ENCODE measurements at places on chromosomes 13 and 19.

GRCh38 chr13:22061806-22062391 is 391.0 kb downstream of the FGF9 start:
- peak; percentile 39 for DNase-seq

DNA sequence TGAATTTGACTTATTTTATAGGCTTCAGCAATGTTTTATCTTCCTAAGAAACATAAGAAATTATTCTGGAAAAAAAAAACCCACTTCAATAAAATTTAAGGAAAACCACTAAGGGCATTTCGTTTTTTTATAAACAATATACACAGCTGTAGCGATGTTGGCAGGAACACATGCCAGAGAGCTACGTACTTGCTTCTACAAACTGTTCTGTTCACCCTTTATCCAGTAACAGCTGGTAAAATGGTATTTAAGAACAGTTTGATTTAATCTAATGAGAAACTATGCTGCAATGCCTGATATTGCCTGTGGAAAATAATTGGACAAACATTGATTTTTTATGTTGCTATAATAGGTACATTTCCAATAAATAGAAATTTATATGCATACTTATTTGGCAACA is 137.2 kb upstream of the DACH1 start:
- no peak for DNase-seq

DNA sequence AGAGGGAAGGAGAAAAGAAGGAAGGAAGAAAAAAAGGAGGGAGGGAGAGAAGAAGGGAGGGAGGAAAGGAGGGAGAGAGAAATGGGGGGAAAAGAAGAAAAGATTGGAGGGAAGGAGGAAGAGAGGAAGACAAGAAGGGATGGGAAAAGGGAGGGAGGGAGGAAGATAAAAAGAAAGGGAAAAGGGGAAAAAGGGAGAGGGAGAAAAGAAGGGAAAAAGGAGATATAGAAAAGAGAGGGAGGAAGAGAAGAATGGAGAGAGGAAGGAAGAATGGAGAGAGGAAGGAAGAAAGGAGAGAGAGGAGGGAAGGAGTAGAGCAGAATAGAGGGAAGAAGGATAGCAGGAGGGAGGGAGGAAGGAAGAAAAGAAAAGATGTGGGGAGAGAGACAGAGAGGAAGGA is 334.6 kb downstream of the TSHZ3 start:
- DNase-seq, result no peak

DNA sequence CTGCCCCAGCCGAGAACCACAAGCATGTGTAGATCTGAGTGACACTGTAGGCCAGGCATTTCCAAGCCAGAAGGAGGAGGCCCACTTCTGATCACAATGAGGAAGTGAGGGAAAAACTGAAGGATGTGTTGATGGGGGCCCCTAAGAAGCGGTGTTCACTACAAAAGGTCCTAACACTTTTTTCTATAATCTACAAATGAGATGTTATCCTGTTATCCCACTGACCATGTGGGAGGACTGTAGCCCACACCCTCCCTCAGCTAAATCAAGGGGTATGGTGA is 99.0 kb upstream of the MCF2L start:
- no peak for DNase-seq

- no peak for DNase-seq
Measured at GRCh38 chr19:18611327-18612050, 1.2 kb upstream of the TMEM59L start.

DNA sequence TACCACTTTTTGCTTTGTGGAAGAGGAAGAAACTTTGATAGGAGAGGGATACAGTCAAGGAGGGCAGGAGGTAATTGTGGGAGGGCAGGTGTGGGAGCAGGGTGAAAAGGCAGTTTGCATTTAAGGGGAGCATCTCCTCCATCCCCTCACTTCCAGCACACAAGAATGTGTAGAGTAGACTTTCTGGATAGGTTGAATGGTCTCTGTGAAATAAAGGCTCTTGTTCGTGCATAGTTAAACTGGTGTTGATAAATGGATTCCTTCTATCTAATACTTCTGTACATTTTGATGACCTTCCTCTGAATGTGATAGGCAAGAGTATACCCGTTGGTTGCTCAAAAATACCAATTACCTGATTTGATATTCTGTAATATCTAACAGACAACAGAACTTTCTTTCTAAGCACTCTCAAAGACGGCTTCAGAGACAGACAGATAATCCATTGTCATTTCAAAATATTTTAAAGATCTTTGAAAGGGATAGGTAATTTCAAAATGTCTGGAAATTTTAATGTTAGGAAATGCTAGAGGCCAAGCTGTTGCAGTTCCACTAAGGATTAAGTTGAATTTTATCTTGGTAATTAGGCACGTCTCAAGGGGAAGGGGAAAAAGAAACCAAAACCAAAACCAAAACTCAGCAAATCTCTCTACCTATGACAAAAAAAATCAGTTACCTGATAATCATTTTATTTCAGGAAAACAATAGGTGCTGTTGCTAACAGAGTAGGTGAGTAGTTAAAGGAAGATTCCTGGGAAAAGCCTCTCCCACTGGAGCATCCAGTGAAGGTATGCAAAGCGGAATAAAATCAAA is 302.6 kb downstream of the COG6 start:
- DNase-seq, result no peak

- no peak for DNase-seq
Measured at GRCh38 chr13:83881917-83882605, at the start of gene SLITRK1. Gene SLITRK1 (minus strand): TSS chr13:83882474. CDS start chr13:83881507, 967 bp downstream.

- no peak for DNase-seq
Measured at GRCh38 chr13:102779436-102780159, 6.0 kb upstream of the TEX30 start.

- DNase-seq, result no peak
Measured at GRCh38 chr13:44921931-44922758, 67.1 kb downstream of the NUFIP1 start.

GRCh38 chr13:91491980-91492379 is 93.6 kb downstream of the GPC5 start:
- no peak for DNase-seq

DNA sequence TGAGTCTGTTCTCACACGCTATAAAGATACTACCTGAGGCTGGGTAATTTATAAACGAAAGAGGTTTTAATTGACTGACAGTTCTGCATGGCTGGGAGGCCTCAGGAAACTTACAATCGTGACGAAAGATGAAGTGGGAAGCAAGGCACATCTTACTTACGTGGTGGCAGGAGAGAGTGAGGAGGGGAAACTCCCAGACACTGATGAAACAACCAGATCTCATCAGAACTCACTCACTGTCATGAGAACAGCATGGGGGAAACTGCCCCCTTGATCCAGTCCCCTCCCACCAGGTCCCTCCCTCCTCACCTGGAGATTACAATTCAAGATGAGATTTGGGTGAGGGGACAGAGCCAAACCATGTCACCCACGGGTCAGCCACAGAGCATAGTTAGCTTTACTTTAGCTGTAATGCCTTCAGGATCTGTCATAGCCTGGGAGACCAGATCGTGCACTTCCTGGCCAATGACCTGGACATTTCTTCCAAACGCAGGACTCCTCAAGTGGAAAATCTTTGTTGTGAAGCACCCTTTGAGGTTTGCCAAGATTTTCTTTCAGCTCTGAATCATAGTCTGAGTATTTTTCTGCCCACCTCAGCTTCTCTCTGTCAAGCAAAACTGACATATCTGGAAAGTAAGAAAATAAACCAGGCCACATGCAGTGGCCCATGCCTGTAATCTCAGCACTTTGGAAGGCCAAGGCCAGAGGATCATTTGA is 25.2 kb upstream of the HIF3A start:
- DNase-seq, result no peak

- no peak for DNase-seq
Measured at GRCh38 chr13:35479038-35479492, 2.6 kb upstream of the MAB21L1 start.

DNA sequence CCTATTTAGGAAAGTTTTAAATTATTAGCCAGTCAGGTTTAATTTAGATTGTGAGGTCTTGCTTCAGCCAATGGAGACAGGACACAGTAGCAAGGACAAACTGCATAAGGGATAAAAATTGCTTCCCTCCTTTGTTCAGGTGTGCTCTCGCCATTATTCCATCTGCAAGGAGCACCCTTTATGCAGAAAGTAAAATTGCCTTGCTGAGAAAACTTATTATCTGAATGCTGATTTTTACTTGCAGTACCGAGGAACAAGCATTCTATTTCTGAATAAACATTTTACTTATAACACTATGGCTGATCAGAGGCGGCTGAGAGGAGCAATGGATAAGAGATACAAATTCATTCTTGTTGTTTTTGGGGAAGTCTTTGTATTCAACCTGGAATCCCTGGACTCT is 8.0 kb downstream of the CYP4F22 start:
- no peak for DNase-seq

DNA sequence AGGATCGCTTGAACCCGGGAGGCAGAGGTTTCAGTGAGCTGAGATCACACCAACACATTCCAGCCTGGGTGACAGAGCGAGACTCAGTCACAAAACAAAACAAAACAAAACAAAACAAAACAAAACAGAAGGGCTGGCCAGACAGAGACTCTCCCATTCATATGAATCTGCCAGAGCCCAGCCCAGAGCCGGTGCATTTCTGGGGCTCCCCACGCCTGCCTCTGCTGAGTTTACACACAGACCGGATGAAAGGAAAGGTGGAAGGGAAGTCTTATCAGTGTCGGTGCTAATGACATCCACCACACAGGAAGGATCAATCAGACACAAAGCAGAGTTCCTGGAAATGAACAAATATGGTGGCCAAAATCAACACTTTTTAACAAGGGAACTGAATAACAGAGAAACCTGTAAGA is 6.8 kb downstream of the TRAPPC6A start:
- DNase-seq, result no peak

DNA sequence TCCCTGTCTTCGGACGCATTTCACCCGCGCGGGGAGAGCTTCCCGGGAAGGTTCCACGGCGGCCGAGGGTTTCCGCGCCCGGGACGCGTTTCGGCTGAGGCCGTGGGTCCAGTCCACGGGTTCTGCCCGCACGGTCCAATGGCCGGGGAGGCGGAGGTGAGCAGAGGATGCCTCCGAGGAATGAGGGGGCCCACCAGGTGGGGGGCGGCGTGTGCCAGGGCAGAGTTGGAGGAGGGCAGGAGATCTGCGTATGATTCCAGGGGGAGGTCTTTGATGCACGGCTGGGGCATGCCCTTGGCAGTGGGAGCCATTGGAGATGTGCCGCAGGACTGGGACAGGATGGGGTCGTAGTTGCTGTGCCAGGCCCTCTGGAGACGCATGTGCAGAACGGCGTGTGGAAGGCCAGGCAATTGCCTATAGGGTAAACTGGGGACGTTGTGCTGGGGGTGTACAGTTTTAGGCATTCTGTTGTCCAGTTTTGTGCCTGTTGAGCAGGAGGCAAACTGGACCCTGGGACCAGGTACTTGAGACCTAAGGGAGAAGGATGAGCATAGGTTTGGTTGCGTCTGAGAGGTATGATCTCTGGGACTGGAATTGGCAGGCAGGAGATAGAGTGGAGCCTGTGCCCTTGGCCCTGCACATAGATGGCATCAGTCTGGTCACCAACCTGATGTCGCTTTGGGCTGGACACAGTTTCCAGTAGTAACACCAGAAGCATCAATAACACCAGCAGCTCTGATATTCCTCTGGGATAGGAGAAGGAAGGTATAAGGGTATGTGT is 751 bp downstream of the ZNF584 start:
- DNase-seq, result no peak

DNA sequence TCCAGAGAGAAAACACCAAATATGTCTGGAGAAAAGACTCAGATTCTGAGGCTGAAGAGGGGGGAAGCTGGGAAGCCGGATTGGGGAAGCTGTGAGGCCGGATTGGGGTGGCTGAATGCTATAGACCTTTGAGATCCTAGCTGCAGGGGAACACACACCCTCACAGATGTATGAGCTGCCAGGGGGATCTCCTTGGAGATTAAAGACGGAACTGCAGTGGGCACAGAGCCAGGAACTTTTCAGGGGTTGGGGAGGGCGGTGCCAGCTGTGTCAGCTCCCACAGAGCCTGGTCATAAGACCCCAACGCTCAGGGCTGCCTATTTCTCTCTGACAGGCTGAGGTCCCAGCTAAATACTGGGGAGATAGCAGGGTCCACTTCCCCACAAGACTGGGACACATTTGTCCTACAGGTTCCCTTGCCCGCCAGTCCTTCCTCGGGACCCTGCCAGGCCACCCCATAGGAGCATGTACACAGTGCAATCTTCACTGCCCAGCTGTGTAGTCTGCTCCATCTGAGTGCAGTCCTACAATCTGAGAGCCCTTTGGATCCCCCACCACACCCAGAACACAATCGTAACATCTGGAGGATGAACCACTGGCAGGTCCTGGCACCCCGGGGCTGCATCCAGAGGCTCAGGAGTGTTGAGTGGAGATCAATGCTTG is 1893.9 kb downstream of the PCDH9 start:
- no peak for DNase-seq

DNA sequence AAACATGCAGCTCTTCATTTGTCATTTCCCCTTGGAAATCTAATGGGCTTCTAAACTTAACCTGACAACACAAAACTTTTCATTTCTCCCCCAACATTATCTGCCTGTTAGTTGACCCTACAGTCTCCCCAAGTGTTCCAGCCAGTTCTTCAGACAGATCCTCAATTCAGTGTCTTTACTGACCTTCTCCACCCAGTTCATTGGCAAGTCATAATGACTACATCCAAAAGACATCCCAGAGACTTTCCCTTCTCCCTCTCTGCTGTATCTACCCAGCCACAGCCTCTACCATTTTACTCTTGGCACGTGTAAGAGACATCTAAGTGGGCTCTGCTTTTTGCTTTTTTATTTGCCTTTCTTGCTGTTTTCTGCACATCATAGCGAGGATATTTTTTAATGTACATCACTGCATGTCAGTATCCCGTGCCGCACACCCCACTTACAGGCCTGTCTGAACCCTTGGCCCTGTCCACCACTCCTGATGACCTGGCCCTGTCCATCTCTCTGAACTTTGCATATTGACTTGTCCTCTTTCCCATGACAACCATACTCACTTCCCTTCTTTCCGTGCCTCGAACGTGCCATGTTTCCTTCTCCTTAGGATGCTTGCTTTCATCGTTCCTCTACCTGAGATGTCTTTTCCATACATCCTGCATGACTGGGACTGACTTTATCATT is 391.9 kb downstream of the IRS2 start:
- DNase-seq, result no peak

GRCh38 chr19:17394891-17395415 is 957 bp upstream of the CCDC194 start:
- peak; percentile 81 for DNase-seq

GRCh38 chr19:41991025-41991424 is 3.0 kb downstream of the ATP1A3 start:
- DNase-seq, result no peak
